ENCODE measurements at places on chromosomes 1 and 21.

DNA sequence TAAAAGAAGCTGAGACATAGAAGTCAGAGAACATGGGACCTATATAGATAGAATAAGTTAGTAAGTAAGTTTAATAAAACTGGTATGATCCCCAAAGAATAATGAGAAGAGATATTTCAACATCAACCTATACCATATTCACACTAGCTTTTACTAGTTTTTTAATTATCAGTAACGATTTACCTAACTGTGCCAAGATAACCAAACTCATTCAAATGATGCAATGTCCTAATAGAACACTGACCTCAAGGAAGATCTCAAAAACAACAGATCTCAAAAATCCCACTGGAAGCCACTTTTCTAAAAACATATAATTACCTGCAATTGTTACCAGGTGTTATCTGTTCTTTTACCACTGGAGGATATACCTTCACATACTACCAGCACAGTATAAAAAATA is 38.7 kb downstream of the ANKRD13C start:
- no peak for DNase-seq

GRCh38 chr1:167297222-167298214 is 76.8 kb downstream of the POU2F1 start:
- DNase-seq = no peak

- no peak for DNase-seq
Observed at GRCh38 chr1:248596615-248597014, 885 bp downstream of the OR2T10 start.

GRCh38 chr1:36092798-36093185 is 4.1 kb downstream of the ADPRS start:
- no peak for DNase-seq

GRCh38 chr21:14318578-14318977 is 64.4 kb downstream of the HSPA13 start:
- DNase-seq = no peak

All from activated CD8-positive, alpha-beta memory T cell treated with anti-CD3 and anti-CD28 coated beads for 4 hours (primary cell).